H9 (cell line): ENCODE measurements at places on chromosomes 2 and 18. TPM values are rescaled to one million over a fixed set of nuclear protein-coding genes. Genes with fewer than 3 reads are reported as not detected.

DNA sequence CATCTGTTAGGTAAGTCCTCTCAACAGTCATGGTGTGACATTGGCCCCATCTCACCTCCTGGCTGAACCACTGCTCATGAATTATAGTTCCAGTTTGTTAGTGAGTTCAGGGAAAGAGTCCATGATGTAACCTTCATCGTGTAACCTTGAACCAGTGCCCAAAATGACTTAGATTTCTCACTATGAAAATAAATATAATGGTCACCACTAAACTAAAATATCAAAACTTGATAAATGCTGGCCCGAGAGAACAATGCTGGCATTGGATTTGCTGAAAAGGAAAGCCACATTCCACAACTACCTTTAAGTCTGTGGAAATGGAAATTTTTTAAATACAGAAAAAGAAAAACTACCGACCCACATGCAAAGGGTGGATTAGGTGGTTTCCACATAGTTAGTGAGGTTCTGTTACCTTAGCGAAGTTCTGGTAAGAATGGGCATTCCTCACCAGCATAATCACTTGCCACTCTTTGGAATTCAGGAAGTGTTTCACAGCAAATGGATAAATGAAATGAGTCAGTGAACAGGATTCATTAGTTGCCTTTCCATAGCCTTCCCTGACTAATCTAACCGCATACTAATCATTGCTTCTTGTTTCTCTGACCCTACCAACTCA lies 133.9 kb upstream of the CTAGE1 start:
- DNase-seq: no peak

GRCh38 chr2:192579965-192580700 lies 385.4 kb upstream of the TMEFF2 start:
- no peak for DNase-seq

GRCh38 chr2:198080879-198081765 lies 276.7 kb downstream of the PLCL1 start:
- no peak for DNase-seq

DNA sequence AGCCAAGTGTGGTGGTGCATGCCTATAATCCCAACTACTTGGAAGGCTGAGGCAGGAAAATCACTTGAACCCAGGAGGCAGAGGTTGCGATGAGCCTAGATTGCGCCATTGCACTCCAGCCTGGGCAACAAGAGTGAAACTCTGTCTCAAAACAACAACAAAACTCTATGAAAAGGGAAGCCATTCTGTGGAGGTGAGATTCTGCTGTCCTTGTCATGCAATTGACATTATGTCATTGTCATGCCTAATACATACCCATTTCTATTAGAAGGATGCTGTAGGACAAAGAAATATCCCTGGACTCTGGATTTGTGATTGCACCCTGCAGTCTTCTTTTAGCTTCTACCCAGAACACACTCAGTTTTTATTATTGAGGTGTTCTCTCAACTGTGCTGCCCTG lies 8.6 kb downstream of the RASGRP3 start:
- no peak for DNase-seq

DNA sequence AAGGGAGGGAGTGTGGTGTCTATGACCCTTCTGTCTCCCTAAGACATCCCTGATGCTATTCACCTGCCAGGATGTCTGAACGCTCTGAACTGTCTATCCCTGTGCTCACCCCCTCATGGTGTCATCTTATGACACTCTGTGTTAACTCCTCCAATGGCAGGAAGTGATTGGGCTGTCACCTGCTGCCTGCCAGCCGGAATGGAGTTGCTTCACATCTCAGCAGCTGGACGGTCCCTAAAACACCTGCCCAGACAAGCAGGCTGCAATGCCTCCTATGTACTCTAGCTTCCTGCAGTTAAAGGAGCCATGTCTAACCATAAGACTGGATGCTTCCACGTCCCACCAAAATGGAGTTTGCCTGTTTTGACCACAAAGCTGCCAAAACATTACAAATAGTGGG lies 99.9 kb downstream of the CPO start:
- no peak for DNase-seq

GRCh38 chr2:6352247-6352646 lies 513.5 kb downstream of the CMPK2 start:
- DNase-seq: no peak

DNA sequence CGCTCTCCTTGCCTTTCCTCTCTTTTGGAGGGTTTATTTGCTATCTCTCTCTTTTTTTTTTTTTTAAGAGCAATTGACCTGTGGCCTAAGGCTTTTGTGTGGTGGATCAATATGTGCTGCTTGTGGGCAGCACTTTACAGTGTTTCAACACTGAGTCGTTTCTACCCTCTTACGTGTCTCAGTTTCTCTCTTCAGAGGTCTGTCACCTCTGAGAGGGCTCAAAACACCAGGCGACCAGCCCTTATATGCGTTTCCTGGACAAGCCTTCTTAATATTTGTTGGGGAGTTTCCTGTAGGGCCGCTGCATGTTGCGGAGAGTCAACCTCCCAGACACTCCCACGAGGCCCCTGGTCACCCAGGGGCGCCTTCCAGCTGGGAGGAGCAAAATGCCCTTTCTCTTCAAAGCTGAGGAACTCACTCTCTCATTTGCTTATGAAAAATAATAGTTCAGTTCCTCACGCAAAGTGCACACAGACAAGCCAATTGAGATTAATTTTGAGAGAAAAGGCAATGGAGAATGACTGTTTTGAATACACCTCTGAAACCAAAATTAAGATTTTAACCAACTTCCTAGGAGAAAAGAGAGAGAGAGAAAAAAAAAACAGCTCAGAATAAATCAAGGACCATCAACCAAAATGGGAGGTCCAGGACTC lies 96.3 kb upstream of the B3GNT2 start:
- DNase-seq: no peak

ODC1 gene
- 46.5 and 48.3 TPM in 2 replicates for total RNA-seq

REEP1 gene
- 0.66 and 1.3 TPM in 2 replicates for total RNA-seq

WNT6 gene
- total RNA-seq: not detected in 2 replicates

GALNT3 gene
- total RNA-seq: 17.3 and 18.5 TPM in 2 replicates

CFC1 gene
- total RNA-seq: 0.22 TPM in 1 of 2 replicates, not detected in the other
